ENCODE measurements at places on chromosomes 11 and 22.

GRCh38 chr22:37896181-37896592, 9.9 kb upstream of the MICALL1 start:
- no peak for DNase-seq

GRCh38 chr11:123407996-123408597, 22.0 kb upstream of the GRAMD1B start:
- no peak for DNase-seq

DNA sequence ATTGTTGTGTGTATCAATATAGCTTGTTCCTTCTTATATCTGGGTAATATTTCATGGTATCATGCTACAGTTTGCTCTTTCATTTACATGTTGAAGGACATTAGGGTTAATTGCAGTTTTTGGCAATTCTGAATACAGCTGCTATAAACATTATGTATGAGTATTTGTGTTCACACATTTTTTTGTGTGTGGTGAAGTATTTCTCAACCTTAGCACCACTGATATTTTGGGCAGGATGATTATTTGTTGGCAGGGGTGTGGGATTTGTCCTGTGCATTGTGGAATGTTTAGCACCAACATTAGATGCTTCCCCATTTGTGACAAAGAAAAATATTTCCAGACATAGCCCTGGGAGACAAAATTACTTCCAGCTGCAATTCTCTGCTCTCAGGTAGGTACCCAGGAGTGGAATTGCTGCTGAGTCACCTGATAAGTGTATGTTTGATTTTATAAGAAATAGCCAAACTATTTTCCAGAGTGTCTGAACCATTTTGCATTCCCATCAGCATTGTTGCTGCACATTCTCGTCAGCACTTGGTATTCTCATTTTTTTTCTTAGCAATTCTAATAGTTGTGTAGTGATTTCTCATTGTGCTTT, 128.2 kb downstream of the SNX19 start:
- no peak for DNase-seq

DNA sequence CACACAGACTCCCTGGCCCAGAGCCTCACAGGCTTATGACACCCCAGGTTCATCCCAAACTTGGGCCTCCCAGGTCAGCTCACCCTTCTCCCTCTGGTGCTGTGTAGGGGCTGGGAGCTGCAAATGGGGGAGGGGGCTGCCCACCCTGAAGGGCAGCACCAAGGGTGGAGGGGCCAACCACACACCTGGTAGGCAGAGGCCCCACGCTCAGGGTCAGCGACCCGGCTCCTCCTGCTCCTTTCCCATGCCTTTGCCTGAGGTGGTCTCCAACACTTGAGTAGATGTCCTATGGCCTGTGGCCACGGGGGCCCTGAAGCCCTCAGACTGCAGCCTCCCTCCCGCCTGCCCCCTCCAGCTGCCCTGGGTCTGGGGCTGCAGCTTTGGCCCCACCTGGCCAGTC, 3.4 kb downstream of the DGCR6 start:
- no peak for DNase-seq

DNA sequence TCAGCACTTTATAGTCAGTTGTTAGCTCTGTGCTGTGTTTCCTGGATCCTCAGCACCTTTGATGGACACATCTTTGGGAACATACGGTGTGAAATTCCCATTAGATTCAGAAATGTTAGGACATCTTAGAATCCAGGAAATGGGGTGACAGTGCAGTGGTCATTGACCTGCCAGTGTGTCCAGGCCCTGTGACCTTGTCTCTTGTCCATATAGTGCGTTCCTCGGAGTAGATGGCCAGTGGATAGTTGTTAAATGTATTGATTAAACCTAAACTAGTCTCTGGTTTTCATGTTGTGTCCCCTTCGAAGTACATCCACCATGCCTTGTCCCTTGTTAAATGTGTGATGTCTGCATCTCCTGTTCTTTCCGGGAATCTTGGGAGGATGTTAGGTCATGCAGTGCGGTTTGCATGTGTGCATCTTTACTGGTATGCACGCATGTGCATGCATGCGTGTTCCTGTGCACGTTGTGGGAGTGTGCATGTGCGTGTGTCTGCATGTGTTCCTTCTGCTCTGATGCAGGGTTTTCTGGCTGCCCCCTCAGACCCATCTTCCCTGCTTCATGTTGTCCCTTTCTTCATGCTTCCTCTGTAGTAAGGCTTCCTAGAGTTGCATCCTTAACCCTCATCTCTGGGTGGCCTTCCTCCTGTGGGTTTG, 4.0 kb downstream of the DGCR8 start:
- DNase-seq: no peak

- DNase-seq: peak; percentile 30
Observed at GRCh38 chr11:29432719-29433325, 584.0 kb downstream of the KCNA4 start.

DNA sequence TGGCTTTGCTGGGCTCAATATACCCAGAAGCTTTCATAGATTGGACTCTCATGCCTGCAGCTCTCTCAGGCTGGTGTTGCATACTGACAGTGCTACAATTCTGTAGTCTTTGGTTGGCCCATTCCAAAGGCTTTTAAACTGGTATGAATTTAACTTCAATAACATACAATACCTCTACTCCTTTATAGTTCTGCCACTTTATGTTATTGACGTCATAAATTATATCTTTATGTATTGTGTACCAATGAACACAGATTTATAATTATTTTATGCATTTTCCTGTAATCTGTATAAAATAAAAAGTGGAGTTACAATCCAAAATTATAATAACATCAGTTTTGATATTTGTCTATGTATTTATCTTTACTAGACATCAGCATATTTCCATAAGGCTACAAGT, 16.2 kb downstream of the PATE2 start:
- no peak for DNase-seq

GRCh38 chr11:65903068-65903481, 2.9 kb upstream of the FOSL1 start:
- DNase-seq: no peak

- no peak for DNase-seq
Observed at GRCh38 chr11:115580927-115581680, 76.9 kb upstream of the CADM1 start.

DNA sequence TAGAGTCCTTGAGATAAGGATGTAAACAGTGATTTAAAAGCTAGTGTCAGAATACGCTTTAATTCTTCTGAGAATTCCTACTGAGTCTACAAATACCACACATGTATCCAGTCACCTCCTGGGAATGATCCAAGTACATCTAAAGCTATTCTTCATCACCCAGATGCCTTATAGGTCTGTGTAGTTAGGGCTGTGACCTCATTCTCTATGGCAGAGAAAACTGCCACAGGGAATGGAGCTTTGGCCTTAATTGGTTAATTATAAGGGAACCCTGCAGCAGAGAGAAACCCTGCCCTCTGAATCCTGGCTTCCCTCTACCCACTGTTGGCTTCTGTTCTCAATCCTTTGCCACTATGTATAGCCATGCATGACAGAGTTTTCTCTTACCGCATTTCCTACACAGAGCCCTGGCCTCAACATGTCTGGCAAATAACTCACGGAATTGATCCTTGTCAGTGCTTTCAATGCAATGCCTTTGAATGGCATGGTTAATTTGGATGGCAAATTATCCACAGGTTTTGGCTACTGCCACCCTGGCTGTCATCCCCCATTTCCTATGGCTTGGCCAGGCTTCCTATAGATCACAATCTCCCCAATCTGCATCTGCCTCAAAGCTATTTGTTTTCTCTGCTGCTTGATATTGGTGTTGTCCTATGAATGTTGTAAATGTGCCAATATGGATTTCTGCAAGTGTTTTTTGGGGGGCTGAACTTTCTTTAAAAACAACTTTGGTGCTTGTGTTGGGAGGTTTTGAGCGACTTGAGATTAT, 2.9 kb downstream of the DIXDC1 start:
- DNase-seq: no peak

GRCh38 chr22:50084614-50085021, 608 bp downstream of the MLC1 start:
- DNase-seq: no peak

DNA sequence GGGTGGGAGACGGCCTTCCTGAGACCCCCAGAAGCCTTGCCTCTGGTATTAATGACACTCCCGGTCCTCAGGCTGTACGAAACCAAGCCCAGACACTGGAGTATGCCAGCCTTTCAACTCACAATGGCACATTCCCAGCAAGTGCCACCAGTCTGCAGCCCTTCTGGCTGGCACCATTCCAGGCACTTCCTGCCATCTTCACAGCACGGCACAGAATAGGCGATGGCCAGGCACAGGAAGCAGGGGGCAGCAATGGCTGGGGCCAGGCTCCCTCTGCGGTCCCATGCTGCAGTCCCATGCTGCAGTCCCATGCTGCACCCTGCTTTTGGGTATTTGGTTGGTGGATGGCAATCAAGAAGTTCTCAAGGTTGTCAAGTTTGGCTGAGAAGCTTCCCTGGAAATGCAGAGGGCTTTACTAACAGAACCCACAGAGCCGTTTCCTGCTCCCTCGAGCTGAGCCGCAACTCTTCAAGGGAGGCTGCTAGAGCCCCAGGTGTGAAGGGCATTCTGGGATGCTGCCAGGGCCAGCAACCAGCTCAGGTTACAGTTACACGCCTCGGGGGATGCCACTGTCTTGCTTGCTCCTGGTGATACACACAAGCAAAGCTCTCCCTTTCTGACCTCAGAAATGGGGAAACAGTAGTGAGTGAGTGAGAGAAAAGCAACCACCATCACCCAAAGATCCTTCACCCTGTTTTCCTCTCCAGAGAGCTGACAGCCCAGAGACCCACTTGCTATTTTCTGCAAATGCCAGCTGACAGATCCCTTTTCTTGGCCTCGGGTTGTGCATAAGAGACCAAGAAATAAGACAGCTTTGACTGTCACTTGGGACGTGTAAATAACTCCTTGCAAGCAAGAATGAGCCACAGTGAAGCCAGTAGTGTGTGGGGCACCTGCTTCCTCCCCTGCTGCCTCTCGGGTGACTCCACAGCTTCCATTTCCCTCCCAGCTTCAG, 23.9 kb downstream of the LRFN4 start:
- DNase-seq: no peak

- DNase-seq: peak; percentile 13
Observed at GRCh38 chr11:84780689-84781293, 846.4 kb downstream of the DLG2 start.

- no peak for DNase-seq
Observed at GRCh38 chr11:126277780-126278179, 5.1 kb upstream of the TIRAP start.

- DNase-seq: no peak
Observed at GRCh38 chr22:39800790-39801520, 92.6 kb downstream of the ENTHD1 start.

DNA sequence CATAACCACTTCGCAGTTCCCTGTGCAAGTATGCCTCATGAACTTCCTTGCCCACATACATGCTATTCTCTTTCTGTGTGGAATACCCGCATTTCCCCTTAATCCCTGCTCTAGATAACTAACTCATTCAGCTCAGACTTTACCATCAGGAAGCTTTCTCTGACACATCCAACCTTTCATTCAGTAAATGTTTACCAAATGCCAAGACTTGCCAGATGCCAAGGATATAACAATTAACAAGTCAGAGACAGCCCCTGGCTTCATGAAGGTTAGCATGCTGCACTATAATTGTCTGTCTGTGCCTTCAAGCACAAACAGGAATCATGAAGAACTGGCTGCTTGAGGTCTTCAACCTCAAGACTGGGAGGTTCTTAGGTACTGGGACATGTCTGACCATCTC, 71.2 kb upstream of the GDPD4 start:
- DNase-seq: no peak

GRCh38 chr11:63023841-63024648, 8.4 kb upstream of the SLC22A8 start:
- DNase-seq: peak; percentile 68

- no peak for DNase-seq
Observed at GRCh38 chr22:22721681-22722354, 77.4 kb downstream of the GGTLC2 start.

DNA sequence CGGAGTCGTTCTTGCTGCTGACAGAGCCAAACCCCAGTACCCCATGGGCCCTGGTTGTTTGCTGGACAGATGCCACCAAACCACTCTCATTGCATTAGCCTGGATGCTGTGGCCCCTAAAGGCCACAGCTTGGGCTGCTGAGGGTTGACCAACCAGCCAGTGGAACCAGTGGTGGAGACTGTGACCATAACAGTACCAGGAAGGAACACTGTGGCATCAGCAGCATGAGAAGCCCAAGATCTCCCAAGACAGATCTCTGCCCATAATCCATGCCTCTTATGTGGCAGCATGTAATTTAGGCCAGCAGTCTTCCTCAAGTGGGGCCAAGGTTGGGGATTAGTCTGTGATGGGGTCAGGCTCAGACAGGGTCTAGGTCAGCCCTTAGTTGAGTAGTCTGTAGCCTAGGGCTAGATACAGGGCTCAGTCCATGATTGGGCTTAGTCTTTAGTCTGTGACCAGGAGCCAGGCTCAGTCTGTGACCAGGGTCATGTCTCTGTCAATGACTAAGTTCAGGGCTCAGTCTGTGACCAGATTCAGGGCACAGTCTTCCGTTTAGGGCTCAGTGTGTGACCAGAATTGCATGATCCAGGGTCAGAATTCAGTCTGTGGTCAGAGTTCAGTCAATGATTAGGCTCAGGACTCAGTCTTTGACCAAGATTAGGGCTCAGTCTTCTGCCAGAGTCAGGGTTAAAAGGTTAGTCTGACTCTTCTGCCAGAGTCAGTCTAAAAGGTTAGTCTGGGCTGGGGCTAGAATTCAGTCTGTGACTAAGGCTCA, 4.5 kb upstream of the INPP5J start:
- no peak for DNase-seq

GRCh38 chr11:94297985-94298576, 6.3 kb upstream of the IZUMO1R start:
- DNase-seq: no peak

GRCh38 chr11:48019217-48019584, 38.8 kb downstream of the PTPRJ start:
- DNase-seq: peak; percentile 48

- no peak for DNase-seq
Observed at GRCh38 chr22:27253108-27253902, 548.3 kb downstream of the MN1 start.

GRCh38 chr11:13352711-13353110, 75.1 kb downstream of the BMAL1 start:
- DNase-seq: no peak

All from NCI-H1048 (cell line).